Activated effector memory CD4-positive, alpha-beta T cell treated with Interleukin-2 at 50 U/mL for 16 hours (primary cell): ENCODE measurements at places on chromosomes 2 and 18.

DNA sequence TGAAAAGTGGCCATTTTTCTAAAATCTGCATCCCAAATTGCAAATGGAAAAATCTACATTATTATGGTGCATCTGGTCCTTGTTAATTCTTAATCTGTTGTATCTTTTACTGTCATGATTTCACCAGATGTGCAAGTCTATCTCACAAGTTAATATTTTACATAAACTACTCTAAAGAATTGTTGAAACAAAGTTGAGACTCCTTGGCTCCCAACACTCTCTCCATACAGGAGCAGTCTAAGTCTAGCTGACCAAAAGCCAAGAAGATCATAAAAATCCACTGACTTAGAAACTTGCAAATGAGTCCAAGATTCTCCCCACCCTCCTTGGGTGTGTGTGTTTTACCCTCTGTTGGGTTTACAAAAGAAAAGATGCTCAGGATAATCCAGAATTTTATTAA, 85.1 kb downstream of the NCKAP5 start:
- no peak for DNase-seq

DNA sequence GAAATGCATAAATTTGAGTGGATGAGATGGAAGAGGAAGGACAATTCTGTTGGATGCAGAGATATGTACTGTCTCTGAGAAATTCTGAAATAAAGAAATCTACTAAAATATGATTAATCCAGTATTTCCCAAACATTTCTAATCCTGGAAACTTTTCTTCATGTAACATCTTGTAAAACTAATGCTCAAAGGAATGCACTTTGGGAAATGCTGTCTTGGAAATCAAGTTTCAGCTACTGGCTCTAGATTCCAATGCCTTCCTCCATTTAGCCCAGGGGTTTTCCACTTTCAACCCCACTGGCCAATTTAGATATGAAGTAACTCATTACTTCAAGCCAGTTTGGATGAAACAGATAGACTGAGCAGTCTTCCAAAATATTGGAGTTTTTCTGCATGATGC, 355.1 kb downstream of the TXNL1 start:
- DNase-seq, result no peak

DNA sequence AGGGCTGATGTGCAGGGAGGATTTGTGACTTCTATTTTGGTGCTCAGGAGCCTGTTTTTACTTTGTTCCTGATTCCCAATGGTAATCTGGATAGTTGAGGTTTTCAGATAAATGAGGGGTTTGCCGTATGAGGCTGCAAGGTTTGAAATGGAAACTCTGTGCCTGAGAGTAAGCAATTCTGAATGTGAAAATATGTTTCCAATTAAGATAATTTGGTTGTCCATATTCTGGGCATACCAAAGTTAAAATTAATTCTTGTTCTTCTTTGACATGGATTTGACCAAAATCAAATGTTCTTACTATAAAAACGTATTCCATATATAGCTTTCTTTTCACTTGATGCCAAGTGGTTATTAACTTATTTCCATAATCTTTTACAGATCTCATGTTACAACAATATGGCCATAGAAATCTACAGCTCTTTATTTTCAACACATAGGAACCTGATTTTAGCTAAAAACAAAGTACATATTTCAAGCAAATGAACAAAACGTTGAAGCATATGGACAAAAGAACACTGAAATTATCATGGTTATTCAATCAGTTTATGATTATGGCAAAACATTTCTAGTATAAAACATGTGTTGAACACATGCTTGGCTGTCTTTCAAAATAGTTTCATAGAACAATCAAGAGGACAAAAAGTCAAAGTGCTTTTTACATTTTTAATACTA, 63.4 kb upstream of the ARHGAP28 start:
- DNase-seq, result no peak

- DNase-seq, result no peak
Measured at GRCh38 chr2:74414881-74415761, 6.3 kb downstream of the C2orf81 start.

DNA sequence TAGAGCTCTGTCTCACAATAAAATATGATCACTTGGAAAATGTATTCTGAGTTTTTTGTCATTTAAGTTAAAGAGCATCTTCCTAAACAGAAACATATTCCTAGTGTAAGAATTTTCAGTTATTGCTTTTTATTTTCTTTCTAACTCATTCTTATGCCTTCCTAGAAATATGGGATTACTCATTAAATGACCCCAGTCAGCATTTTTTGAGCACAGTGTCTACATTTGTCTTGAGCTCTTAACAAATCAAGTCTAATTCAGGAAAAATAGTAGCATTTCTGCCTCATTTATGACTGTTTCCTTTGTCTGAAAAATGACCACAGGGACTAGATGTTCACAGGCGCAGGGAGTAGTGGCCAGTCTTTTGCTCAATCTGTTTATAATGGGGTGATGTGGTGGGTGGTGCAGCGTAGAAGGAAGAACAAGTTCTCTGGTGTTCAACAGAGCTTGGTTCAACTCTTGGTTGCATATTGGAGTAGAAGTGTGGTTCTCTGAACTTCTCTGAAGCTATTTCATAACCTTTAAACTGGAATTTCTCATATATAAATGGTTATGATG, 267.1 kb downstream of the CYRIA start:
- no peak for DNase-seq

DNA sequence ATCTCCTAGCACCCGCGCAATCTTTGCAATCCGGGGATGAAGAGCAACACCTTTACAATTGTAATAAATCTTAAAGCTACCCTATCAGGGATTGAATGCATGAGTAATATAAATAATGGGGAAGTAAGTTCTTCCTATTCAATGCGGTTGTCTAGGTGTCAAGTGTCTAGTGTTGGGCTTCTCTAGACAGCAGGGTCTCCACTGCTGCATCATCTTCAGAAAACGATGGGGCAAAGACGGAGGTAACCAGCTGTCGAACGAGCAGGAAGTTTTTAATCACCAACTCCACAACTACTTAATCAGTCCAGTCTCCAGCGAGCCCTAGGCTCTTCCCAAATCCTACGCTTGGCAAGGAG, 573 bp downstream of the STAM2 start:
- no peak for DNase-seq
